ENCODE measurements at places on chromosomes 5 and 9. TPM values are rescaled to one million over a fixed set of nuclear protein-coding genes. Genes with fewer than 3 reads are reported as not detected.

GRCh38 chr5:55855509-55855908, 4.4 kb downstream of the IL31RA start:
- peak; percentile 21 for DNase-seq

LCN2 gene
- total RNA-seq = not detected

TMEM252 gene
- total RNA-seq = not detected

- DNase-seq = no peak
Measured at GRCh38 chr5:81391-82021, 10.5 kb upstream of the PLEKHG4B start.

HTR4 gene
- not detected for total RNA-seq

- DNase-seq = no peak
Measured at GRCh38 chr5:80963966-80964481, 3.9 kb downstream of the RASGRF2 start.

- no peak for DNase-seq
Measured at GRCh38 chr5:178211095-178212048, 7.0 kb downstream of the HNRNPAB start.

DNA sequence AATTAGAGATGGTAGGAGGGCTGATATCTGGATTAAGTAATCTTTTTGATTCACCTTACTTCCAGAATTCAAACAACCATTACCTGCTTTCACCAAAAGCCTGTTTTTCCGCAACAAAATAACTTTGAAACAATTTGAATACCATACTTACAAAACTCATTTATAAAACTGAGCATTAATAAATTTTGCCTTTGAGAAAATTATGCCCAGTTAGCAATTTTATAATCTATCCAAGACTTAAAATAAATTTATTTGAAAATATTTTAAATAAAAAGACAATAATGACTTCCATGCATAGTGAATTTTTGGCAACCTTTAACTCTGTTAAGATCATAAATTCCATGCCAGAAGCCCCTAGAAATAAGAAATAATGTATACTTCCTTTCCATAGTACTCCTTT, 71.3 kb upstream of the FTMT start:
- DNase-seq = no peak

DNA sequence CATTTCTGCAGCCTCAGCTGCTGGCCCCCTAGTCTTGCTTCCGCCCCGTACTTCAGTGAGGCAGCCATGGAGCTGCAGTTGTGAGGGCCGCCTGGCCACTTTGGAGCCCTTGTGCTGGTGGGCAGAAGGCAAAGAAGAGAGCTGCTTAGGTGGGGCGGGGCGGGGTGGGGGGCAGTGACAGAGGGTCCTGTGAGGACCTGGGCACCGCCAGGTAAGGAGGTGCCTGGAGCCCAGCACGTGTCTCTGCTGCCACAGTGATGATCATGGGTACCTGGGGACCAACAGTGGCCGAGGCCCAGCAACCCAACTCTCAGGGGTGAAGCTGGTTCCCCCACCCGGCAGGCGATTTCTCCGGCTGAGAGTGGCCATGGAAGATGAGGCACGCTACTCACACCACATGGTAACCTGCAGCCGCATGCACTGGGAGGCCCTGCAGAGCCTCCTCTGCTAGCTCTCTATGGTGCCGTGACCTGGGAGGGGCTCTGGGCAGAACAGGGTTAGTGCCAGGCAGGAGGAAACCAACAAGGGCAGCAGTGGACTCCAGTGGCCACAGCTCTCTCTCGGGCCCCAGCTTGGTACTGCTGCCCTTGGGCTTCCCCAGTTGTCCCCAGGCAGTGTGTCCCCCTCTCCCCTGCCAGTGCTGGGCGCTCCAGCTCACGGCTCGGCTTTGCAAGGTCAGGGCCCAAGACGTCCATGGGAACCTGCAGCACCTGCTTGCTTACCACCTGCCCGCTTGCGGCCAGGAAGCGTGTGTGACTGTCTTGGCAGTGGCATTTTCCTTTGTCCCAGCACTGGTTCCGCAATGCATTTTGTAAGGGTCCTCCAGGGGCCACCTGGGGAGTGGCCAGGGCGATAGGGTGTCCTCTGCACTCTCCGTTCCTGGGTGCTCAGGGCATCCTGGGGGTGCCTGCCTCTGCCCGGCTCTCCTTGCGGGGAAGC, 24.0 kb downstream of the NDUFS6 start:
- no peak for DNase-seq

RMI1 gene
- 25.6 TPM for total RNA-seq

GFM2 gene
- 35.5 TPM for total RNA-seq
